ENCODE measurements at places on chromosomes 12 and 14.

DNA sequence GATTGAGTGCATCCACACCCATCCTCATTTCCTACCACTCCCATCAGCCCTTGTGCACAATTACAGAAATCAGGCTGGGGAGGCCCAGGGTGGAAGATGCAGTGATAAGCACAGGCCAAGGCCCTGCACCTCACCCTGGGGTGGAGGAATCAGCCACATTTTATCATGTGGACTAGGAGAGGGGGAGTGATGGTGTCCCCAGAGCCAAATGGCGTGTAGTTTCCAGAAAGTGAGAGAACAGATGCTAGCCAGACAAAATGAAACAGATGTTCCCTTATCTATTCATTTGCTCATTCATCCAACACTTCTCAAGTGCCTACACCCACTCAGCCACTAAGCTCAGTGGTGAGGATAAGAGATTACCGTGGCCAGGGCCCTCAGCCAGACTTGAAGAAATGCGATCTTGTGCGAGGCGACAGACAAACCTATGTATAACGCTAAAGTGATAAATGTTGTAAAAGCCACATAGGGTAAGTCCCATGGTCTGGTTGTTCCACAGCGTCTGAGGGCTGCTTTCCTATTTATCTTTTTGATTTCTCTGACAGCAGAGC lies 93.6 kb downstream of the STAB2 start:
- DNase-seq, result no peak

GRCh38 chr12:128951448-128951847 lies 98.2 kb downstream of the GLT1D1 start:
- DNase-seq, result no peak

GRCh38 chr14:66330916-66331315 lies 155.3 kb upstream of the CCDC196 start:
- DNase-seq, result no peak

GRCh38 chr14:41350476-41350875 lies 256.2 kb upstream of the LRFN5 start:
- DNase-seq, result no peak

DNA sequence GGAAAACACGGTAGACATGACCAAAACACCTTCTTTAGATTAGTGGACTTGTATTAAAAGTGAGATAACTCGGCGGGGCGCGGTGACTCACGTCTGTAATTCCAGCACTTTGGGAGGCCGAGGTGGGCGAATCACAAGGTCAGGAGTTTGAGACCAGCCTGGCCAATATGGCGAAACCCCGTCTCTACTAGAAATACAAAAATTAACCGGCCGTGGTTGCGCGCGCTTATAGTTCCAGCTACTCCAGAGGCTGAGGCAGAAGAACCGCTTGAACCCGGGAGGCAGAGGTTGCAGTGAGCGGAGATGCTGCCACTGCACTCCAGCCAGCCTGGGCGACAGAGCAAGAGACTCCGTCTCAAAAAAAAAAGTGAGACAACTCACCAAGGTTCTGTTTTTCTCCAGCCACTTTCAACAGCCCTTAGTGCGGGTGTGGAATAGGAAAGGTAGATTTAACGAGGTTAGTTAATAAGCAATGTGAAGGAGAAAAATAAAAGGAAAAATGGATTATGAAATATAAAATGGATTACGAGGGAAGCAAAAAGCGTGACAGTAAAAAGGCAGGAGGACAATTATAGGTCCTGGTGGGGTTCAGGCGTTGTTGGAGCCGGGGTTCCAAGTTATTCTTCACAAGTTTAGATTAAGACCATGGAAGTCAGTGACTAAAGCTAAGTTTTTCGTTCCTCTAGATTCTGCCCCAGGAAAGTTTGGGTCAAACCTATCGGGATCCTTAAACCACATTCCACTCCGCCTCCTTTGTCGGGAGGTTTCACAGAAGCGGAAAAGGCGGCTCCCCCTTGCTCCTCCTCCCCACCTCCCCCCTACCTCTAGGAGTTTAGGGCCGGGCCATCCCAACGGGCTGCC lies 534 bp downstream of the PPP2R3C start:
- peak; percentile 89 for DNase-seq

- DNase-seq, result no peak
These were observed 24.7 kb downstream of the SLC7A8 start for GRCh38 chr14:23158779-23159178.

GRCh38 chr12:106721915-106722314 lies 52.6 kb upstream of the RIC8B start:
- DNase-seq, result no peak

DNA sequence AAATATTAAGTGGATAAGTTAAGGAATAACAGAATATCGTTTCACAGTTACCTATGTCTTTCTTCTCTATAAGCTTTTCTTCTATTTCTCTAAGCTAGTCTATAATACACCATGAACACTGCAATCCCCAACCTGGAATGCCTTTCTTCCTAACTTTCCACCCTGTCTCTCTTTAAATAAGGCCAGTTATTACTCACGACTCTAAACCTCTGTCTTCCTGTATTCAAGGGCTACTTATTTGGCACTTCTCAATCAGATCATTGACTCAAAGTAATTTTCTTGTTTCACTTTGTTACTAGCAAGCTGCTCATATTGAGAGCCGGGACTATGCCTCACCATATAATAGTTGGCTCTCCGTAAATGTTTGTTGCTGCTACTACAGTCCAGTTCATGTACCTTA lies 13.5 kb downstream of the FERMT2 start:
- DNase-seq, result no peak

DNA sequence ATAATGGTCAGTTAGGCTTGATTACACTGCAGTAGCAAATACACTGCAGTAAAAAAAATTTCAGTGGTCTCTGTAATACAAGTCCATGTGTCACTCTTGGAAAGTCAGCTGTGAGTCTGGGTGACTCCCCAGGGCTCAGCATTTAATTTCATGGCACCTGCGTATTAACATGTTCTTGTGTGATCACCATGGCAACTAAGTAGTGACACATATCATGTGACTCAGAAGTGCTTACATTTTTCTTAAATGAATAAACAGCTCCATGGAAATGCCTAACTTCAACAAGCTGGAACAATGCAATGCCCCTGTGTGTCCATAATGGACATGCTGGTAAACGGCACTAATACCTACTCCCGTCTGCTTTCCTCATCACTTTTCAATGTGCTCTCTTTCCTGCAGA lies 88.5 kb upstream of the ANO4 start:
- DNase-seq, result peak; percentile 48

GRCh38 chr12:25401547-25402345 lies 151.0 kb upstream of the KRAS start:
- no peak for DNase-seq

DNA sequence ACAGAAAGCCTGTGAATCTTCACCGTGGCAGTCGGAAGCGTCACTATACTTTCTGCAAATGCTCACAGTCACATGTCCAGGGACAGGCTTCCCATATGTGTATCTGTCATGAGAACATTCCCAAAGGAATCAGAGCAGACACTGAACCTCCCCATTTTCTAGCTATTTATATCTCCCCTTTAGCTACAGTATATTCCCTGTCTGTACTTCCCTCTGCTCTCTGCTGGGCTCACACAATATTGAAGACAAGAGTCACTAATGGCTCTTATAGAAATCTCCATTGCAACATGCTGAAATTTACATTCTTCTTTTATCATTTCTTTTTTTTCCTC lies 8.2 kb downstream of the A2M start:
- no peak for DNase-seq

- peak; percentile 2 for DNase-seq
These were observed 46.9 kb upstream of the NOS1 start for GRCh38 chr12:117408161-117408791.

DNA sequence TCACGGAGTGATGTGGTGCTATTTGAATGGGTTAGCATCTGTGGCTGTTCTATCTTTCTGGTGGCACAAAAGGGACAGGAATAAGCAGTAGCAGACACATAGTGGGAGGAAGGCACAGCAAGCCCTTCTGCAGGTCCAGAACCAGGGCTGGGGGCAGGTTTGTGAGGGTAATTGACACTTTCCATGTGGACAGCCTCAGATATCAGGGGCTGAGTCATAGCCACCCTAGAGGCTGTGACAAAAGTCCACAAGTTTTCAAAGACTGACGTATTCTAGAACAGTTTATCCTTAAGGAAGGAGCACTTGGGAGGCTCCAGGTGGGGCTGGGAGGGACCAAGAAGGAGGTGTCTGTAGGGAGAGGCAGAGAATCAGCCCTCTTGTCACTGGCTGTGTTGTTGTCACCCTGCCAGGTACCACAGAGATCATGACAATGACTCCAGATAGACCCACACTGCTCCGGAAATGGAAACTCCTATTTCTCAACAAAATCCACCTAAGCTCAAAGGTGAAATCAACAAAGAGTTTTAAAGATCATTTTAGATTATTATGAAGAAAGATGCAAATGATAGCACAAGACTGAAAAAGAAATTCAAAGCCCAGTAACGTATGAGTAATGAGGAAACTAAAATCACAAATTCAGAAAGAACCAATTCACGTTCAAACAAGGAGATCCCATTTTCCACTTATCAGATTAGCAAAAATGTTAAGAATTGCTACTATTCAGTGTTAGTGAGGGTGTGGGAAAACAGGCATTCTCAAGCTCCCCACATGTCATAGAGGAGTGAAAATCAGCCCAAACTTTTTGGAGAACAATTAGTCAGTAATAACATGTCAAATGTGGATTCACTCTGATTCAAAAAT lies 48.3 kb downstream of the NFKBIA start:
- DNase-seq, result no peak

DNA sequence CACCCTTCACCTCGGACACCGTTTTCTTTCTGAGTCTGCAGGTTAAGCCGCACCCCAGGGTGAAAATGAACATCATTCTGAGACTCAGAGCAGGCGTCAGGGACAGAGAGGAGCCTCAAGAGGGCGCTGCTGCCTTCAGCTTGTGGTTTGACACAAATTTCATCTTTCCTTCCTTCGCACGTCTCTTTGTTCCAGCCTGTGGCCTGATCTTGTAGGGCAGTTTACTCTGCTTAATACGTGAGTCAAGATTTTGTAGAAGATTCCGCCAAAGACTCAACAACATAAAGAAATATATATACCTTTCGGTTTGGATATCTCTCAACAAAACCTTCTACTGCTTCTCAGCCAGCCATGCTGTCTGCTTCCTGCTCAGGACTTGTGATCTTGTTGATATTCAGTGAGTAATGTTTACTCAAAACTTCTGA lies 329.3 kb upstream of the OR4E1 start:
- no peak for DNase-seq

- no peak for DNase-seq
These were observed 50.5 kb downstream of the TTC9 start for GRCh38 chr14:70692210-70692609.

DNA sequence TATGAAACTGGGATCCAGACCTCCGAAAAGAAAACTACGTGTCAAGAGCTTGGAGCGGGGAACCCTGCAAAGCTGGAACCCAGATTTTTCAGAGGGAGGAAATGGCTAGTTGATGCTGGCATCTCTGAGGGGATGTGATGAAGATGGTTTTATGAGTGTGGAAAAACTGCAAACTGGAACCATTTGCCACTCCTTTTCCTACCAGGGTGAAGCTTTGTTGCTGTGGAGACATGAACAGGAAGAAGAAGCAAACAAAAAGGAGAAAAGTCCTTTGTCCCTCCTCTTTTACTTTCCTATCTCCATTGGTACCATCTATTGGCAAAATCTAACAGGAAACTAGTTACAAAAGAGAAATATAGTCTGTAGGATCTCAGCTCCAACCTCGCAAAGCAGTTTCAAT lies 39.2 kb downstream of the CDK17 start:
- no peak for DNase-seq

DNA sequence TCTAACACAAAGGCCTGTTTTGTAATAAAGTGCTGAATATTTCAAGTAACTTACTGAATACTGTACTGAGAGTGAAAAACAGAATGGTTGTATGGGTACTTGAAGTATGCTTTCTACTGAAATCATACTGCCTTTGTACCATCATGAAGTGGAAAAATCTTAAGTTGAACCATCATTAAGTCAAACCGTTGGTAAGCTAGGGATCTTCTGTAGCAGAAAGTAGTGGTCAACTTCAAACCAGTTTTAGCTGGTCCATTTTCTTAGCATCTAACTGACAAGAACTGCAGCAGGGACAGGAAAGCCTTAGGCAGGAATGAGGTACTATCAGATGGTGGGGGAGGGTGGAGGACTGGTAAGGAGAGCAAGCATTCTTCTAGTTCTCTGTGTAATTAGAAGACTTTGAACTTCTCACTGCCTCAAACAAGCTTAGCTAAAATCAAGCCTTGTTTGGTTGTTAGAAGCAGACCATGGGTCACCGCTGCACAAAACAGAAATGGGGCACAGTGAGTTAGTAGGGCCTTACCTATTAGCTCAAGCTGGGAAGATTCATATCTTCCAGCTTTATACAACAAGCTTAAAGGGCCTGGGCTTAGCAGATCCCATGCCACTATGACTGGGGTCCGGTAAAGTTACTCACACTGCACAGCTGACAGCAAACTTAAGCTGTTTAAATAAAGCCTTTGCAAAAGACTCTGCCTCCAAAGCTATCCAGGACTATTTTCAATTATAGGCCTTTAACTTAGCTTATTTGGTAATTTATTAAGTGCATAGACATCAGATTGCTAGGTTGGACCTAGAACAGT lies 73.8 kb downstream of the ACADS start:
- DNase-seq, result no peak

DNA sequence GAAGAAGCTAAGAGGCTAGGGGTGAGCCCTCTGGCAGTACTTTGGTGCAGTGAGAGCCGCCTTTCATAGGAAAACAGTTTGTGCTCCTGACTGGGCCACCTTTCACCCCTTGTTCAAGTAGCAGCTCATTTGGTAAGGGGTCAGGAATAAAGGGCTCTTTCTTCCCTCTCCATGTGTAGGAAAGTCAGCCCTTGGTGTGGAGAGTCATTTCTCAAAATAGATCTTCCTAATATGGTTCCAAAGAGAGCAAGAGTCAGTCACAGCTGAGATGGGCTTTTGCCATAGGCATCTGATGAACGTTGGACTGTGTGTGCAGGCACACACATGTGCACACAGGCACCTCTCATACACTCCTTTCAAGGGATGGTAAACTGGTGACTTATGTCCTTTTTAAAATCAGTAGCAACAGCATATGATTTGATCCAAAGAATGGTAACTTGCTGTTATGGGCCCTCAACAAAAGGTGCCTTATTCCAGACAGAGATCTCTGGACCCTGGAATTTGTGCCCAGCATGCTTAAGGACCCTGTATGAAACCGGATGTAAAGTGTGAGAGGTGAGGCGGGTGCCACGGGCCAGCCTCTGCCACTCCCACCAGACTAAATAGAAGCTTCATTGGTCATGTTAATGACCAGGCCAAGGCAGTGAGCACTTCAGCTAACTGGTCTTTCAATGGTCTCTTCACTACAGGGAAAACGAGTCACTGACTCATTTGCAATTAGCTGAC lies 16.7 kb upstream of the RIC8B start:
- DNase-seq, result no peak

- peak; percentile 47 for DNase-seq
These were observed 74.6 kb upstream of the BBS10 start for GRCh38 chr12:76422543-76423438.

- DNase-seq, result peak; percentile 96
These were observed 61.3 kb upstream of the METAP2 start for GRCh38 chr12:95412482-95413311.

- DNase-seq, result no peak
These were observed 347.3 kb downstream of the GLT1D1 start for GRCh38 chr12:129200576-129200975.

GRCh38 chr12:32198555-32198954 lies 91.9 kb downstream of the BICD1 start:
- DNase-seq, result no peak

All from fibroblast of the conjunctiva (primary cell).